ENCODE measurements at places on chromosomes 11 and 22.

- no peak for DNase-seq
Observed at GRCh38 chr11:106271686-106272085, 194.2 kb downstream of the AASDHPPT start.

DNA sequence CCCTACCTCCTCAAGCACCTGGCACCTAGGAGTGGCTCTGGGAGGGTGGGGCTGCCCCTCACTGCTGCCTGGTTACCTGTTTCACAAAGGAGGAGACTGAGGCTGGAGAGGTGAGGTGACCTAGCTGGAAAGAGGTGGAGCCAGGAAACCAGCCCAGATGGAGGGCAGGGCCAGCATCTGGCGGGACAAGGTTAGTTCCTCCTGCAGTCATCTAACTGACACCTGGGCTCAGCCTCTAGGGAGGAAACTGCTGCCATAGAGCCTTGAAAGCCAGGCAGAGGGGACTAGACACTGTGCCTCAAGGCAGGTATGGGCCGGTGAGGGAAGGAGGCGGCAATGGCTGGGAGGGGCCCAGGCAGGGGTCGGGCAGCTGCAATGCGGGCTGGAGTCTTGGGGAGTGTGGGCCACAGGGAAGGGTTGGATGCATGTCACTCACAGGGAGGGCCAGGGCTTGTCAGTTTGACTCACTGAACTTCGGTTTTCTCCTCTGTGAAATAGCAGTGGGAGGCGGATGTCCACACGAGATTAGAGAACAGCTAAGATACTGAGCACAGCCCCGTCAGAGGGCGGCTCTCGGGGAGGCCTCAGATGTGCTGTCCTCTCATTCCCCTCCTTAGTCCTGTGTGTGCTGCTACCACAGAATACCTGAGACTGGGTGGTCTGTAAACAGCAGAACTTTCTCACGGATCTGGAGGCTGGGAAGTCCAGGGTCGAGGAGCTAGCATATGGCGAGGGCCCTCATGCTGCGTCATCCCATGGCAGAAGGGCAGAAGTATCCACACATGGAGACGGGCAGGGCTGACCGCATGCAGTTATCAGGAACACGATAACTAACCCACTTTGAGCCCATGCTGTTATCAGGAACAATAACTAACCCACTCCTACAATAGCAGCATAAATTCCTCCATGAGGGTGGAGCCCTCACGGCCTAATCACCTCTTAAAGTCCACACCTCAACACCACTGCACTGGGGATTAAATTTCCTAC lies 16.1 kb downstream of the MGAT3 start:
- DNase-seq, result no peak

- no peak for DNase-seq
Observed at GRCh38 chr11:122695076-122695615, 39.6 kb downstream of the UBASH3B start.

GRCh38 chr11:108705061-108705460 lies 40.2 kb downstream of the DDX10 start:
- DNase-seq, result no peak

GRCh38 chr11:76577226-76577920 lies 93.2 kb downstream of the LRRC32 start:
- peak; percentile 18 for DNase-seq

DNA sequence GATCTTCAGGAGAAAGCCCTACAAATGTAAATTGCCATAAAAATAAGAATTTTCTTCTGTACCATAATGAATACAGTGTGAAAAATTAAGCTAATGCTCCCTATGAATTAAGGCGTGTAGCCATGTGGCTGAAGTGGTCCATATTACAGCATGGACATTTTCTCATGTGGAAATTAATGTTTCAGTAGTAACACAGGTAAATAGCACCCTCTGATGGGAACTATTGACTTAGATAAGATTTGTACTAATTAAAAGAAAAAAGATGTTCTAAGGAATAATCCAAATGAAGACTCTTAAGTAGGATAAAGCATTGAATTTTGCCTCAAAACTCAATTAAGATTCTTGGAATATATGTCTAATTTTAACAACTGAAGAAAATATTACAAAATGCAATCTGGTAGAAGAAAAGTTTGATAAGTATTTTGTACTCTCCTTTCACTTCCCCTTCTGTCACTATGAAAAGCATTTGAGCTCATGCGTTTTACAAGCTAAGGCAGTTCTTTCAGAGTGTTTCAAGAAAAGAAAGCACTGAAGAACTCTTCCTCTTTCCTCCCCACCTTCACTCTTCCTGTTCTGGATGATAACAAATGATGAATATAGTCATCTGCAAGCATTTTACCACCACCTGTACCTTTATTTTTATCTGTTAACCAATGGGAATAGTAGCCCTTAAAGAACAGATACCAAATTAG lies 9.9 kb upstream of the OR8D2 start:
- DNase-seq, result no peak

GRCh38 chr11:108592591-108593213 lies 866 bp downstream of the EXPH5 start:
- no peak for DNase-seq
